ENCODE measurements at places on chromosomes 4 and X. TPM values are rescaled to one million over a fixed set of nuclear protein-coding genes. Genes with fewer than 3 reads are reported as not detected.

The PDZD4 gene
- total RNA-seq = 44.0 TPM

The COL4A5 gene
- 92.6 TPM for total RNA-seq

The LEF1 gene
- 19.6 TPM for total RNA-seq

The ZCCHC18 gene
- 8.0 TPM for total RNA-seq

The STATH gene
- total RNA-seq = not detected

The CENPI gene
- total RNA-seq = 8.2 TPM

The DMD gene
- 132 TPM for total RNA-seq
